Activated gamma-delta T cell treated with anti-CD3 and anti-CD28 coated beads, Interleukin-2, amount 50 U/mL, for 16 hours (primary cell): ENCODE measurements at places on chromosomes 6 and 20.

DNA sequence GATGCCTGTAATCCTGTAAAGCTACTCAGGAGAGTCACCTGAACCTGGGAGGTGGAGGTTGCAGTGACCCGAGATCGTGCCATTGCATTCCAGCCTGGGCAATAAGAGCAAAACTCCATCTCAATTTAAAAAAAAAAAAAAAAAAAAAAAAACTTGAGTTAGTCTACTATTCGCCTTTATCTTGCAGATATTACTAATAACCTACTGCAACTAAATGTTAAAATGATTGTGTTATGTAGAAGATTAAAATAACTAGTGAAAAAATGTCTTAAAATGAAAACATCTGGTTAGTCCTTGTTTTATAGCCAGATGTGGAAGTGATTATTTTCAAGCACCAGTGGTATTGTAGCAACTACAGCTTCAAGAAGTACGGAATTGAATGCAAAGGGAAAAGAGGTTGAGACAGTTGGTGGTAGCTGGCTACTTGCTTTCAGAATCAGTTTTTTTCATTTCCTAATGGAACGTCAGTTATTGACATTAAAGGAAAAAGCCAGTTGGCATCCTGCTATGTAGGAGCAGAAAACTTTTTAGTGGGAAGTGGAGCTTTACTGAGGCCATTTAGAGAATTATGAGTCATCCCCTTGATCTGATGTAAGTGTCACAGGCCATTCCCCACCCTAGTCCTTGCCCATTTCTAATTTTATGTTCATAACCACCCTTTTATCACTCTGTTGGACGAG is 43.8 kb upstream of the DYNLRB1 start:
- DNase-seq, result no peak

GRCh38 chr20:24423390-24424313 is 45.8 kb upstream of the SYNDIG1 start:
- DNase-seq, result no peak

DNA sequence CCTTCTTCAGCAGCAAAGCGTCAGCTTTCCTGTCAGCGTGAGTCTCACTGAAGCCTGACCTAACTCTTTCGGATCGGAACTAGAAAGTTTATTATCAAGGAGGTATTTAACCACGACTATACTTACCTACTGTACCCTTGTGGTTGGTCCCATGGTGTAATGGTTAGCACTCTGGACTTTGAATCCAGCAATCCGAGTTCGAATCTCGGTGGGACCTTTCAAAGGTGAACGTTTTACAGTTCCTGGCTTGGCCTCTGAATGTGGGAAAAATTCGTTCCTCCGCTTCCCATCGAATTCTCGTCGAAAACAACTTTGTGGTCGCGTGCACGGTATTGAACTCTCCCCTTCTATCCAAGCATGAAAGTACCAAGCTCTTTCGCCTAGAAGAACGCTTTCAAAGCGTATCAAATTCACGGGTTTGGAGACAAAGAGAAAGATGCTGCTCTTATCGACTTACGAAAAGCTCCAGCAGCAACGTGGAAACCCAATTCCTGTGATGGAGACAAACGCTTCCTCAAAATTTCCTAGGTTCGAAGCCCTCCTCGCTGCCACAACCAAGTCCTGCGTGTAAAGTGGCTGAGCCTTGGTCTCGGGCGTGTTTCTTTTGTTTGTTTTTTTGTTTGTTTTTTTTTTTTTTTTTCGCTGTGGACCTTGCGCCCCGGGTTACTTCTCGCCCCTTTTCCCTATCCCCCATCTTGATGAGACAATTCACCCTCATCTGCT is 63.7 kb downstream of the GPX5 start:
- DNase-seq, result no peak

DNA sequence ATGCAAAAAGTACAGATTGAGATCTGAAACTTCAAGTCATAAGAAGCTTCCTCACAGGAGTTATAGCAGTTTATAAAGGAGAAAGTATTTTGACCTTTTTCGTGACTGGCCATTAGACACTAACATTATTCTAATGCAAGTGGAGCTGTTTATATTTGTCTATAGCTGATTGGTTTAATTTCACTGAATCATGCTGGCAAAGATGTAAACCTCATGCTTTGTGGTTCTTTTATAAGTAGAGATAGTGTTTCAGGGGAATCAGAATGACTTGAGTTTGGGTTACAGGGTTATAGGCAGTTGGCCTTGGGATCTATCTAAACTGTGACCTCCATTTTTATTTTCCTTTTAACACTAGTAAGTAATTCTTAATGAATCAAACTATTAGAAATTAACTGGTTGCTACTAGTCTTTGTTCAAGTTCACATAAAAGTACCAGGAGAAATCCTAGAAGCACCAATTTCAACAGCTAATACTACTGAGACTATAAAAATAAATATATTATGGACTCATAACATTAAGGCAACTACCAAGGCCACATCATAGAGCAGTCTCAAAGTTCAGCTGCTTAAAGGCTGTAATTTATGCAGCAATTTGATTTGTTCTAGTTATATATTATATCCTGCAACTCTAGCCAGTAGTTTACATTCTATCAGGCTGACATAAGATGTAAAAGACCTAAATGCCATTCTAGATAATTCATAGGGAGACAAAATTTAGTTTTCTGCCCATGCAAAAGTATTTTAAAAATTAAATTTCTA is 94.0 kb downstream of the RNGTT start:
- DNase-seq, result no peak

DNA sequence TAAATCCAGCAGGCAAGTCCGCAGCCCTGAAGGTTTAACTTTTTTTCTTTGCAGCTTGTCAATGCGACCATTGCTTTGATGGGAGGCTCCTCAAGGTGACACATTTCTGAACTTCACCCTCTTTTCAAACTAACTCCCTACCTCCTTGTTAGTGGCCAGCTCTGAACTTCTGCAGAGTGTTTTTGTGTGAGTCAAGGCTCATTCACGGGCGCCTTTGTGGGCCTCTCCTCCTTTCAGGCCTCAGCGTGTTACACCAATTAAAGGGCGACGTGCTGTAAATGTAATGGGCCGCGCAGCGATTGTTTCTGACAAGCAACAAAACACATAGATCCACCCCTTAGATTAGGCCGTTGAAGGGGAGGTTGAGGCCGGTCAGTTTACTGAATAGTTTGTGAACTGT is 45.5 kb upstream of the NR2E1 start:
- no peak for DNase-seq

- DNase-seq, result no peak
Measured at GRCh38 chr6:85637579-85637978, 5.1 kb downstream of the SYNCRIP start.

GRCh38 chr6:76984572-76984971 is 478.7 kb downstream of the HTR1B start:
- no peak for DNase-seq

DNA sequence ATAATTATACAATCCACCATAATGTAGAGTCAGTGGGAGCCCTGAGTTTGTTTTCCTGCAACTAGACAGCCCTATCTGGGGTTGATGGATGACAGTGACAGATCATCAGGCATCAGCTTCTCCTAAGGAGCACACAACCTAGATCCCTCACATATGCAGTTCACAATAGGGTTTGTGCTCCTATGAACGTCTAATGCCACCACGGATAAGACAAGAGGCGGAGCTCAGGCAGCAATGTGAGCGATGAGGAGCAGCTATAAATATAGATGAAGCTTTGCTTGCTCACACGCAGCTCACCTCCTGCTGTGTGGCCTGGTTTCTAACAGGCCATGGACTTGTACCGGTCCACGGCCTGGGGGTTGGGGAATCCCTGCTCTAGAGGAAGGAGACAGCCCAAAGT is 25.9 kb downstream of the EDEM2 start:
- DNase-seq, result no peak

- DNase-seq, result no peak
Measured at GRCh38 chr6:157271911-157272310, 51.4 kb downstream of the TMEM242 start.

DNA sequence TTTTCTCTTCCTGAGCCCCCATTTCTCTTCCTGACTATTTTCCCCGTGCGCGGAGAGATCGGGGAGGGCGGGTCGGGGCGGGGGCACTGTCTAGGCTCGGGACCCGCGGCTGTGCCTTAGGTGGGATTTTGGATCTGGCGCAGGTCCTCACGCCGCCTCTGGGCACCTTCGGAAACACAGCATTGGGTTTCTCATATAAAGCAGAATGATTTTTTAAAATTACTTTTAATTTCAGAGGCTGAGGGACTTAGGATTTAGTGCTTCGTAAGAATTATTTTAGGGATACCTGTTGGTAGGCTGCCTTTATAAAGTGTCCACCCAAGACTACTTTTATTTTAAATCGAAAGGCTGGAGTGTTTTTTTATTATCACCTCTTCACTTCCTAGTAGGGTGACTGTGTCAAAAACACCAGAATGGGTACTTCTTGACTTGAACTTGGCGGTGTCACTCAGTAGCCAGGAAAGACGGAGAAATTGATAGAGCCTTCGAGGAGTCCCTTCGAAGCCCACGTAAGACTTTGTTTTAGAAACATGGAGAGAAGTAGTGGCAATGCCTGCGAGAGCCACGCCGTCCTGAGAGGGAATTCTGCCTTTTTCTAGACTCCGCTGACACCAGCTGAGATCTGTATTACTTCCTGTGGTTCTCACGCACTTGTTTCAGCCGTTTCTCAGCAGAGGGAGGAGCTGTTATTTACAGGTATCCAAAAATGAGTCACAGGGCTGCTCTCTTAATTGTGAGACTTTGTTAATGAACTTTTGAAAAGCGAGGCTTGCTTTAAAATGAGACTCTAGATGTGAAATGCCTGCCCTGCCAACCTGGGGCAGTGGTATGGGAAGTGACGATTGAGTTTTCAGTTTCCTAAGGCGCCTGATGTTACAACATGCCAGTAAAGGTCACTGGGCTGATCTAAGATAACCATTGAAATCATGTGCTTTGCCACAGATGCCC is 667 bp downstream of the STX11 start:
- DNase-seq, result peak; percentile 48

DNA sequence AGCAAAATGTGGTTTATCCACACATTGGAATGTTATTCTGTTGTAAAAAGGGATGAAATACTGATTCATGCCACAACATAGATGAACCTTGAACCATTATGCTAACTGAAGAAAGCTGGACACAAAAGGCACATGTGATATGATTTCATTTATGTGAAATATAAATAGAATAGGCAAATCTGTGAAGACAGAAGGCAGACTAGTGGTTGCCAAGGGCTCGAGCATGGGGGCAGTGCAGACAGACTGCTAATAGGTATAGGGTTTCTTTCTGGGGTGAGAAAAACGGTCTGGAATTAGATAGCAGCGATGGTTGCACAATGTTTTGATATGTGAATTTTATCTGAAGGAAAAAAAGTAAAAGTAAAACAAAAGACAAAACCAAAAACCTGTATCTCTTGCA is 54.6 kb upstream of the FNDC1 start:
- no peak for DNase-seq

- DNase-seq, result no peak
Measured at GRCh38 chr6:114362396-114362795, 19.6 kb upstream of the HS3ST5 start.

DNA sequence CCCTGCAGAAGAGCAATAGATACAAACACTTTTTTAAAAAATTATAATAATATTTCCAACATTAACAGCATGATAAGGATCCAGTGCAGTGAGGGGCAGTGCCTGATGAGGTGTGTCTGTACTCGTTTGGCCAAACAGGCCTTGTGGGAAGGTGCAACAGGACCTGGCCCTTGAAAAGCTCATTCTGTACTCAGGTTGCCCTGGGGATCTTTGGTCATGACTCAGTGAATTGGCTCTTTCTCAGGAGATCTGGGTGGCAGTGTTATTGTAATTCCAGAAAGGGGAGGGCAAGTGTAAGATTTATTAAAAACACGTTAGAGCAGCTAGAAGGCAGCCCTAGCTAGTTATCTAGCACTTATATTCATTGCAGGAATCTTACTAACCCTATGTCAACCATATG is 2.9 kb upstream of the SPINT3 start:
- no peak for DNase-seq

- no peak for DNase-seq
Measured at GRCh38 chr20:61611401-61612180, 359.5 kb downstream of the CDH4 start.

DNA sequence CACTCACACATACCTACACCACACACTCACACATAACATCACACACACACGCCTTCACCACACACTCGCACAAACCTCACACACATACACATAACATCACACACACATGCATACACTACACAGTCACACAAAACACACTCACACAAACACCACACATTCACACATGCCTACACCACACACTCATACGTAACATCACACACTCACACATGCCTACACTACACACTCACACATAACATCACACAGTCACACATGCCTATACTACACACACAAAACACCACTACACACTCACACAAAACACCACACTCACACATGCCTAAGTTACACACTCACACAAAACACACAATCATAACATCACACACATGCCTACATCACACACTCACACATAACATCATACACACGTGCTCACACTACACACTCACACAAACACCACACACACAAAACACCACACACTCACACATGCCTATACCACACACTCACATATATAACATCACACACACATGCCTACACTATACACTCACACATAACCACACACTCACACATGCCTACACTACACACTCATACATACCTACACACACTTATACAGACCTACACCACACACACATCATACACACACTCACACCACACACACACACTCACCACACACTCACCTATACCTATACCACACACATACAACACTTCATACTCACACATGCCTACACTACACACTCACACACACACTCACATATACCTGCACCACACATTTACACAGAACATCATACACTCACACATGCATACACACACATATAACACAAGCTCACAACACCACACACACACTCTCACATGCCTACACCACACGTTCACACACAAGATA is 383.5 kb downstream of the C6orf118 start:
- DNase-seq, result no peak

DNA sequence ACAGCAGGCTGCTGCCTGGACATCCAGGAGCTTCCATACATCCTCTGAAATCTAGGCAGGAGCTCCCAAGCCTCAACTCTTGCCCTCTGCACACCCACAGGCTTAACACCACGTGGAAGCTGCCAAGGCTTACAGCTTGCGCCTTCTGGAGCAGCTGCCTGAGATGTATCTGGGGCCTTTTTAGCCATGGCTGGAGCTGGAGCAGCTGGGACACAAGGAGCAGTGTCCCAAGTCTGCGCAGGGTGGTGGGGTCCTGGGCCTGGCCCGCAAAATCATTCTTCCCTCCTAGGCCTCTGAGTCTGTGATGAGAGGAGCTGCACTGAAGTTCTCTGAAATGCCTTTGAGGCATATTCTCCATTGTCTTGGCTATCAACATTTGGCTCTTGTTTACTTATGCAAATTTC is 255.0 kb downstream of the DLL1 start:
- no peak for DNase-seq

GRCh38 chr6:156269751-156270369 is 507.3 kb upstream of the ARID1B start:
- DNase-seq, result no peak

- no peak for DNase-seq
Measured at GRCh38 chr6:4351520-4352321, 216.3 kb upstream of the ECI2 start.

DNA sequence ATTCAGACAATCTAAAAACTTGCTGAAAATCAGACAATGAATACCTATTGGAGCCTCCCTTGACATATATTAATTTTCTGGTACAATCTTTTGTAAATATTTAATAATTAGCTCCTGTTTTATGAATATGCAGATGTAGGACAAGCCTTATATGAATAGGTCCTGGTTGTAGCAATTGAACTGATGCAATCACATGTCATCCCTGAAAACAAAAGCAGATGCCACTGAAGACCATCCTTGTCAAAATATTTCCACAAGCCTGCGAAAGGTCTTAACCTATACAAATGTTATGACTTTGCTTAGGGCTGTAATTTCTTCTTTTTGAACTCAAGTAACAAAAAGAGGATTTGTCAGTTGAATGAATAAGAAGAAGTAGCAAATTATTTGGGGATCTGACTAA is 722.1 kb downstream of the EYS start:
- DNase-seq, result no peak
